SK-N-MC (cell line): ENCODE measurements at places on chromosomes 7 and 10.

DNA sequence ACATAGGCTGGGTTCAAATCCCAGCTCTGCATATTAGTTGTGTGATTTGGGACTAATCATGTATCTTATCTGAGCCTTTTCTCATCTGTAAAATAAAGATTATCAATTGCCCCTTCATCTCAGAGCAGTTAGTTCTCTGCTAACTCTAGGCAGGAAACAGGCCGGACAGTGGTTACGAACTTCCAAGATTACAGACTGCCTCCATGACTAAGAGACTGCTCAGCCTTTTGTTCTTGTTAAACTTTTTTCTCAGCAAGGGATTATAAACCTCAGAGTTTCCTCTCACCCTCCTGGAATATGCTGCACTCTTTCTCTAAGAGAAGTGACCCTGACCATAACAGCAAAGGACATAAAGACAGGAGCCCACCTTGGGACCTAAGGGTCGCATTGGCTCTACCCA, 52.5 kb upstream of the NFKB2 start:
- no peak for DNase-seq

- DNase-seq: no peak
Observed at GRCh38 chr10:67250686-67251085, 324.9 kb downstream of the LRRTM3 start.

DNA sequence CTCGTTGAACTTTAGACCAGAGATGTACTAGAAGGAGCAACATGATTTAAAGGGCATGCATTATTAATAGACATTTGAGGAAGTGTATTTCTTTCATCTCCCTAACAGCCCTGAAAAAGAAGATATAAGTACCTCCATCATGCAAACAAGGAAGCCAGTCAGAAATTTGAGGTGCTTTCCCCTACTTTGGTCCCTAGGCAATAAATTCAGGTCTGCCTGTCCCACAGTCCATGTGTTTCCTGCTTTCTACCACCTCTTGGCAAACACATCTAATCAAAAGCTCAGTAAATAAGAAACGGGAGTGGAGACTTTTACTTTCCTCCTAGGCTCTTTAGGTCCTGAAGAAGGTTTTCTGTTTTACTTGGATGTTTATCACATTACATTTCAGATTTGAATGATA, 5.2 kb upstream of the SEMA3C start:
- no peak for DNase-seq

DNA sequence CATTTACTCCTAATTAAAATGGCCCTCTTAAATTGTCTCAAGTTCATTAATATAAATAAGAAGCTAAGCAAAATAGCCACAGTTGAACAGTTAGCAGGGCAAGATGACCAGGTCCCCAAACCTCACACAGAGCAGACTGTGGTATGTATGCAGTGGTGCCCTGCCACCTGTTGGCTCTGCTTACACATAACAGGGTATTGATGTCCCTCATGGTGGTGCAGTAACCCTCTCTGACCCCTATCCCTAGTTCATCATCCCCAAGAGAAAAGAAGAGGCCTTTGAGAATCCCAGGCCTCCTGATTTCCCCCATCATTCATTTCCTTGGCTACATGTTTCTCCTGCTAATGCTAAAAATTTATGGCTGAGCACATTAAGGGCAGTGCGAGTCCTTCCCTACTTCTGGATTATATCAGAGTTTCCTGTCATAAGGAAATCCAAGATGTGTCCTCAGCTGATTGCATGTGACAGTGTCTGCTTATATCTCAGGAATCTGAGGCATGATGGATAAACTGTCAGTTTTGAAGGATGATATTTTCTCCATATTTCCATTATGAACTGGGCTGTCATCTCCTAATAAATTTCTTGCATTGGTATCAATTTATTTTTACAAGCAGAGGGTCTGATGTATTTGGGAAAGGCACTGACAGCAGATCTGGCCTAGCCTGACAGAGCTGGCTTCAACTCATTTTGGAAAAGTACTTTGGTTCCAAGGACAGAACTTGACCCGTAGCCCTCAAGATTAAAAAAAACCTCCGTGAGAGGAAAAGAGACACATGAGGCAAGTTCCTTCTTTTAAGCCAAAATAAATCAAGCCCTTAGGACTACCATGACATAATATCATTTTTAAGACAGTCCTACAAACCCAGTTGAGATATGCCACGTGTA, 880.6 kb downstream of the LRMDA start:
- no peak for DNase-seq

DNA sequence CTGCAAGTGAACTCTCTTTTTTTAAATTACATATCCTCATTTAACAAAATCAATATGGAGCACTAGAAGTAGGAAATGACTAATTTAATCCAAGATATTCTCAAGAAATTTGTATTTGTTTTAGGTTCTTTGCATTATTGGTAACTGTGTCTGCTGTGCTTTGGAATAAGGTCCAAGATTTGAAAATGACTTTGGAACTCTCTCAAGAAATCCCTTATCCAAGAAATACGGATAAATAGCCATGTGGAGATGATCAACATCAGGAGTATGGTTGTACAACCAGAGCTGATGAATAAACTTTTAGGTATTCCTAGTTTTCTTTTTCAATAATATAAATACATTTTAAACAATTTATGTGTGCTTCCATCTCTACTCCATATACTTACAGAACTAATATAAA, 279.9 kb upstream of the SEMA3C start:
- DNase-seq: no peak

GRCh38 chr7:115352375-115352774, 430.5 kb downstream of the MDFIC start:
- DNase-seq: no peak

DNA sequence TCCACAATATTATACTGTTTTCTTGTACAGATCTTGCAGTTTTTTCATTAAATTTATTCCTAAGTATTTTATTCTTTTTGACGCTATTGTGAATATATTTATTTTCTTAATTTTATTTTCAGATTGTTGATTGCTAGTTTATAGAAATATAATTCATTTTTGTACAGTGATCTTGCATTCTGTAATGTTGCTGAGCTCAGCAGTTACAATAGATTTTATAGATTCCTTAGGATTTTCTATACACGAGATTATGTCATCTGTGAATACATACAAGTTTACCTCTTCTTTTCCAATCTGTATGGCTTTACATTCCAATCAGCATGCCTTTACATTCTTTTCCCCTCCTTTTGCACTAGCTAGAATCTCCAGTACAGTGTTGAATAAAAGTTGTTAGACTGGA, 130.0 kb downstream of the C1GALT1 start:
- no peak for DNase-seq

DNA sequence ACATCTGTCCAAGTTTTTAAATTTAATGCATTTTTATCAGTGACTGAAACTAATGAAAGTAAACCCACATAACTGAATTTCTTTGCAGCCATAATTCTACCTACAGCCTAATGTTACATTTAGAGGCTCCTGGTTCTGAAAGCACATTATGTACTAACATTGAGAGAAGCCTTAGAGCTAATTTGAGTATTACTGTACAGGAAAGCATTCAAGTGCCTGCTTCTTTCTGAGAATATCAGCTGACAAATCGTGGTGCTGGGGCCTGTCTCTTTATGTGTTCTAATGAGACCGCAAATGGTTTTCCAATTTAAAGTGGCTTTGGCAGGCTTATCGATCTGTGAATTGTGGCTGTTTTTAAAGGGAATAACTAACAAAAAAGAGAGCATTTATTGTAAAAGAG, 32.3 kb upstream of the DGKB start:
- DNase-seq: no peak

DNA sequence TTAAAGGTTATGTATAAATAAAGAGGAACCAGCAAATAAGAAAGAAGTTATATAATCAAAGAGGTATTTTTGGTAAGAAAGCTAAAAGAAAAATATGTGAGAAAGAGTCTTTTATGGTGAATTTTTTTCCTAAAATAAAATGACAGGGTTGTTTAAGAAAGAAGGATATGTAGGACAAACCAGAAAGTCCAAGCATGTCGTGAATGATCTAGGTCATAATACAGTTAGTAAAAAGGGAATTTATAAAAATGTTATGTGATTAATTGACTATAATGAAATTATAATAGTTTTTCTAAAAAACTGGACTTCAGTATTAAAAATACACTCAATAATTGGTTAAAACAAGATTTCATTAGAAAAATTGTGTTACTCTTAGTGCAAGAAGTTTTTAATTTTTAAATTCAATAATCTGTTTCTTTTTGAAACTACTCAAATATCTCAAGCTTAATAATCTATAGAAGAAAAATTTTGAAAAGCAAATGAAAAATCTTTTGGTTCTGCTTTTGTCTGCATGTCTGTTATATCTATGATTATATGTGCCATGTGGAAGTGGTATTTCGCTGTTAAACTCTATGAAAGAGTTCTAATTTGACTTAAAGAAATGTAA, 23.3 kb downstream of the AVL9 start:
- no peak for DNase-seq

DNA sequence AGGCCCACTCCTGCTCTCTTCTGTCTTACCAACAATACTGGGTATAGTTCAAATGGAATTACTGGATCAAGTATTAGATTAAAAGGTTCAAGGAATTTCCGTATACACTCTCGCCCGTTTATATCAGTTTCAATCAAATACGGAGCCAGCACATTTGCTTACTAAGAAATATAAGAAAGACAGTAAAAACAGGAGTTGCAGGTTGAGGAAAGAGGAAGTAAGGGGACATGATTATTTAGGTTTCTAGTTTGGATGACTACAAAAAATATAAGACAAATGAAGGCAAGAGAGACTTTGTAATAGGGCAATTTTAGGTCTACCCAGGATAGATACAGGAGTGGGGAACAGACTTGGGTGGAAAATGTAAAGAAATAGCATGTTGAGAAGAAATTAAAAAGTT, 109.9 kb upstream of the ABI1 start:
- DNase-seq: no peak

DNA sequence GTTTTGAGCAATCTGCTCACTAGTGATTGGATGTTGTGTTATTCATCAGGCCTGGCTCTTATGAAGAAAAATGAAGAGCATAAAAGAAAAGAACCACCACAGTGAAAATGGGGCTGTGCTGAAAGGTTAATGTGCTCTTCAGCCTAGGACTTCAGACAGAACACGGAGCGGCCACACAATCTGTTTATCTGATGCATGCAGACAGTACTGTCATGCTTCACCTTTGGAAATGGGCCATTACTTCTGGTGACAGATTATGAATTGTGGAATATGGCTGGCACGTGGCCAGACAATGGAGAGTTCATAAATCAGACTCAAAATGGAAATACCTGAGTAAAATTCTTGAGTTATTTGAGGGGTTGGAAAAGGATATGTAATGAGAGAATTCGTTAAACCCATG, 86.0 kb upstream of the NOBOX start:
- no peak for DNase-seq

DNA sequence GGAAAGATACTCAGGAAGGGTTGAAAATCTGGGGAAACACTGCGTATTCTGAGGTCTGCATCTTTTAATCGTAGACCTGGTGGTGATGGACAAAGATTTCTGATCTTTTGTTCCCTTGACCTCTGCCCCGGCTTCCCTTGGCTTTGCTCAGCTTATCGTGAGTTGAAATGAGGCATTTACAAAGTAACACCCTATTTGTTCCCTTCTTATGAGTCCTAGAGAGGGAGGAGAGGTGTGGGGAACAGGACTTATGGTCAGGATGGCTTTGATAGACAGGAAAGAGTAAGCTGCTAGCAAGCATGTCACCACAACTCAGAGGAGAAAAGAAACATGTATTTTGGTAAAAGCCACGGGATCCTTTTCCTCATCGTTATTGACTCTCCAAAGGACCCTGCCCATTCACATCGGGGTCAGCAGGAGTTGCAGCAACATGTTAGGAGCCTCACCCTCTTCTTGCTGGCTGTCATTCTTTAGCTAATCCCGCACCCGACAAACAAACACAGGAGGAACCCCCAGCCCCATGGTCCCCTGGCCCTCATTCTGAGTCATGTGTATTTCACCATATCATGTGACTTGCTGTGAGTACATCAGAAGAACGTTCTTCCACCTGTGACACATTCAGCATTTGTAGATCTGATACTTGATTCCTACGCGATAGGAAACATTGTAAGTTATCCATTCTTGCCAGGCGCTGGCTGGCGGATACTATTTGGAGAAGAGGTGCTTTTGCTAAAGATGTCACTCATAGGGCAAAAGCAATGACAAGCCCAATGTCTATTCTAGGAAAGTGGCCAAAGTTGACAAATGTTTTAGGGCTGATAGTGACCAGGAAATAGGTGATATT, 170.1 kb downstream of the RTKN2 start:
- DNase-seq: no peak

DNA sequence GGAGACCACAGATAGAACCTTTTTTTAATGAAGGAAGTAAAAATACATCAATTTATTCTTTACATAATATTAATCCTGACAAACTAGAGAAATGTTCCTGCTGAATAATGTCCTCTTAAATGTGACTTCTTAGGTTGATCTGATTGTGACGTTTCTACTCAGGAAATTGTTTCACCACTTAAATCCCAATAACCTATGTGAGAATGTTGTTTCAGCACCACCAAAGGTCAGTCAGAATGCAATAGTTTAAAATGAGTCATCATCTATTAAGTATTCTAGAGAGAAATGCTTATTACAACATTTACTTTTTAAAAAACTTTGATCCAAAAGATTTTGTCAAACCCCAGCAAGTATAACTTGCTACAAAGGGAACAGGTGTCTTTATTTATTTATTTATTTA, 155.4 kb upstream of the CACNA2D1 start:
- DNase-seq: no peak

GRCh38 chr10:97791824-97792721, 20.3 kb upstream of the SFRP5 start:
- DNase-seq: no peak

DNA sequence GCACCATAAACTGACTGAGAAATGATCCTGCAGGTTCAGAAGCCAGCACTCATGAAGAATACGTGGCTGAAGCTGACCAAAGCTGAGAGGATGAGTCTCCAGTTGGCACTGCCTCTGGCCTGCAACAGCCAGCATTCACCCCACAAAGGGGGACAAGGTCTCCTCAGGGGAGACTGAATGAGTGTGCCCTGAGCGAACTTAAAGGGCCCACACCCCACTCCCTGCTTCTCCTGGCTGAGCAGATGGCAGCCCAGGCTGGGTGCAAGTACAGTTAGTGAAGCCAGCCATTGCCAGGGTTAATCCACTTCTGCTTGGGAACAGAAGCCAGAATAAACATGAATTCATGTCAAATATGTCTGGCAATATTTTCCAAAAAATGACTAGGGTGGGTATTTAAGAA, 98.1 kb downstream of the PPP1R17 start:
- DNase-seq: no peak
